ENCODE measurements at places on chromosomes 11 and 22.

DNA sequence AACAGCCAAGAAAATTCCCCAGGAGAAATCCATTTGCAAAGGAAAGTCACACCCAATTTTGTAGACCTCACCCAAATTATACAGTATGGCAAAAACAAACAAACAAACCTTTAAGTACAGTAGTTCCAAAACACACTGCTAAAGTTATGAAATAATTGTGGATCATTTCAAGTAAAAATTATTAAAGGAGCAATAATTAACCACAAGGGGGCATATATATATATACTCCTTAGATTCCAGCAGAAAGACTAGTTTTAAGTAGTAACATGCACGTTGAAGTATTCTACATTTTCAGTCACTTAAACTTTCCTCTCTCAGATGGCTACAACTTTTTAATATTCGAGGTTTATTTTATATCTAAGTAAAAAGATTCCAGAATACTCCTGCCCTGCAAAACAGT lies 26.8 kb downstream of the RNF141 start:
- DNase-seq, result peak; percentile 52

GRCh38 chr22:40728731-40729189 lies 49.5 kb downstream of the MCHR1 start:
- no peak for DNase-seq

- no peak for DNase-seq
Observed at GRCh38 chr11:46686886-46687795, 13.3 kb downstream of the ARHGAP1 start.

GRCh38 chr11:45676522-45677095 lies 11.2 kb upstream of the CHST1 start:
- DNase-seq, result no peak

DNA sequence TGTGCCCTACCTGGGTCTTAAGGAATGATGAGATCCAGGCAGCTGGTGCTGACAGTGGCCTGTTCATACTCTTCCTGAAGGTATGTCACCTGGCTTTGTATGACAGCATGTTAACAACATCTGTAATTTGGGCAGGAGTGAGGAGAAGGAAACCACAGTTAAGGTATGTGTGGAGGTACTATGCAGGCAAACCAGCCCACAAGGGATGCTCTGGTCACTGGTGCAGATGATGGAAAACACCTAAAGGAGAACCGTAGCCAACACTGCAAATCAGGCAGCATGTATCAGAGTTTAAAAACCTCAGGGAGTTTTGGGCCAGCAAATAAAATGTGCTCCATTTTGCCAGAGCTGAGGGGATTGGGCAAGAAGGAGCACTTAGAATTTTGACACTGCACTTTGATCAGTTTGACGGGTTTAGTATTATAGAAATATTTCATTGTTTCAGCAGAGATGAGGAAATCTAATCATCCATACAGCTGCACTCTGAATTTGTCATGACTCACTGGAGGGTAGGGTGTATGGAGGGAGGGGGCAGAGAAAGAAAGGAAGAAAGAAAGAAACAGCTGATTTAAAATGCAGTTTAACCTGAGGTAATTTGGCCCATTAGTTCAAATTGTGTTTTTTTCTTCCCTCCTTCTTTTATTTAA lies 260.9 kb downstream of the KIRREL3 start:
- DNase-seq, result no peak

- DNase-seq, result peak; percentile 76
Observed at GRCh38 chr22:49632199-49633009, 195.3 kb downstream of the BRD1 start.

DNA sequence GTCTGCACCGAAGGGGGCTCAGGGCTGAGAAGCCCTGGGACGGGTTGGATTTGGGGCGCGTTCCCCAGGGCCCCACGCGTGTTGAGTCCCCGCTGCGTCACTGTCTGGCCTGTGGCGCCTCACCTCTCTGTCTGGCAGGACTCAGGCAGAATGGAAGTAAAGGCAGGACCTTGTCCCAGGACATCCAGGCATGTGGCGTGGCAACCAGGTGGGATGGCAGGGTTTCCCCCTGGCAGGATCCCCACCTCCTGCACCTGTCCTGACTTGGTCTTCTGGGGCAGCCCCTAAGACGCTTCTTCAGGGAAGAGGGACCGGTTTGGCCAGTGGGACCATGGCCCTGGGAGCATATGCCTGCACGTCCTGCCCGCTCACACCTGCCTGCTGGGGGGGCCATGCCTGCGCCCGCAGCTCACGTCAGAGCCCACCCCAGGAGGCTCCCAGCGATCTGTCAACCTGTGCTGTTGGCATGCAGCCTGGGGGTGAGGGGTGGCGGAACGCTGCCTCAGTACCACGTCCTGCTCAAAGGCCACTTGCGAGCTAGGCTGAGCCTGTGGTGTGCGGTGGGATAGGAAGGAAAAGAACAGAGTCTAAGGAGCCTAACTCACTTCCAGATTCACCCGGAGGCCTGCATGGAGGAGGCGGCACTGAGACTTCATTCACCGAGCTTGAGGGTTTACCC lies 72.7 kb downstream of the KCNQ1 start:
- DNase-seq, result no peak

- no peak for DNase-seq
Observed at GRCh38 chr11:77223797-77224196, 77.7 kb downstream of the GDPD4 start.

DNA sequence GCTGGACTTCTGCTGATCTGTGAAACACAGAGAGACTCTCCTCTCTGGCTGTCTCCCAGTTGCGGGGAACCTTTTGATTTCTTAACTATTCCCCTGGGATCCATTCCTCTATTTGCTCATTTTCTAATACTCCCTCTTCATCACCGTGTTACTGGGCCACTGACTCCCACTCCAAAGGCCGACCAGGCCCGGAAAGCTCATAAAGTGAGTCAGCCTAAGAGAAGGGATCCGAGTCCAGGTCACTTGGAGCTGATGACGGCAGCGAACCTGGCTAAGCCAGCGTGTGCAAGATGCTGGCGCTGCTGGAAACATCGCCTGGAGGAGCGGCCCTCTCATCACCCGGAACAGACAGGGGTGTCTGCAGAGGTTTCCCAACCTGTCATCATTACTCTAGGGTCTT lies 112.8 kb downstream of the FBXO7 start:
- no peak for DNase-seq

GRCh38 chr11:59102259-59102765 lies 4.7 kb upstream of the FAM111B start:
- DNase-seq, result peak; percentile 46

- no peak for DNase-seq
Observed at GRCh38 chr11:18772211-18772610, 19.4 kb downstream of the PTPN5 start.

DNA sequence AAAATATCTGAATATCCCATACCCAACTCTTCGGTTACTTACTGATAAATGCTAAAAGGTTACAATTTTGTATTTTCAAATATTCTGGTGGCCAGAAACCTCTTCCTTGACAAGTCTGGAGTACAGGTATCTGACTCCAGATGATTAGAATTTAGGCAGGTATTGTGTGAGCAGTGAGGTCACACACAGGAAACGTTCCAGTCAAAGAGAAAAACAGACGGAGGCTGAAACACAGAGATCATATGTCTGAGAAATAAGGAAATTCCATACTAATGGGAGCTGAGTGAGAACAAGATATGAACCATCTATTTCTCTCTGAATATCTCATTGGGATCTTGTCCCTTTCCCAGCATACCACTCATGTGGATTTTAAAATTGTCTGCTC lies 89.4 kb upstream of the IGLL5 start:
- no peak for DNase-seq

DNA sequence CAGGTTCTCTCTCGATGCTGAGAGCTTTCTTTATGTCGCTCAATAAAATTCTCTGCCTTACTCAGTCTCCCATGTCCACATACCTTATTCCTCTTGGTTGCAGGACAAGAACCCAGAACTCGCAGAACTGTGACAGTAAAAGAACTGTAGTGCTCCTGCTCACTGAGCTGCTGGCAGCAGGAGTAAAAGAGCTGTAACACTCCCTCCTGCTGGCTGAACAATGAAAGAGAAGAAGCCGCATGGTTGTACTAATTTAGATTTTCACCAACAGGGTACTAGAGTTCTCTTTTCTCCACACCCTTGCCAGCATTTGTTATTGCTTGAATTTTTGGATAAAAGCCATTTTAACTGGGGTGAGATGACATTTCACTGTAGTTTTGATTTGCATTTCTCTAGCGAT lies 433.2 kb downstream of the GUCY1A2 start:
- DNase-seq, result no peak

DNA sequence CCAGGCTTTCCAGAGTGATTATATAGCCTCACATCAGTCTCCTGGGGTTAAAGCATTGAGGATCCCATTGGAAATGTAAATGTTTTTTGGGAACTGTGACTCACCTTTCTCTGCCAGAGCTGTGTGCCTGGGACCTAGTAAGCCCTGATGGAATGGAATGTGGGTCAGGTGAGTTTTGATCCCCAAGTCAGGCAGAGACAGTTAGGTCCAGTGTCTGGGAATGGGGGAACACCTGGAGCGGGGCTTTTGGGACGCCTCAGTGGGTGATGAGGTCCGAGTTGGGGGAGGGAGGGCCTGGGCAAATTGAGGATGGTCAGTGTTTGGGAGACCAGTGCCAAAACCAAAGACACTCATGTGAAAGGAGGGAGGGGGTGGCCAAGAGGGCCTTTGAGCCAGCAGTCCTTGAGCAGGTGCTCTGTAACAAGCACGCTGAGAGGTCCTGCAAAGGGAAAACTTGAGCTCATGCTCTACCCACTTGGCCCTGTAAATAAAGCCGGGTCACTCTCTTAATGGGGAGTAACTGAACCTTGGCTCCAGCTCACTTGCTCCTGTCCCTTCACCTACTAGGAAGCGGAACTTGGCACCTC lies 104.7 kb downstream of the NAV2 start:
- no peak for DNase-seq

GRCh38 chr11:27795955-27796861 lies 96.0 kb upstream of the BDNF start:
- DNase-seq, result no peak

- no peak for DNase-seq
Observed at GRCh38 chr11:102705626-102706025, at the start of gene MMP27. MMP27 (minus strand) TSS chr11:102705769; CDS start chr11:102705714, 55 bp downstream.

- DNase-seq, result no peak
Observed at GRCh38 chr11:103585401-103585800, 451.0 kb upstream of the DDI1 start.

DNA sequence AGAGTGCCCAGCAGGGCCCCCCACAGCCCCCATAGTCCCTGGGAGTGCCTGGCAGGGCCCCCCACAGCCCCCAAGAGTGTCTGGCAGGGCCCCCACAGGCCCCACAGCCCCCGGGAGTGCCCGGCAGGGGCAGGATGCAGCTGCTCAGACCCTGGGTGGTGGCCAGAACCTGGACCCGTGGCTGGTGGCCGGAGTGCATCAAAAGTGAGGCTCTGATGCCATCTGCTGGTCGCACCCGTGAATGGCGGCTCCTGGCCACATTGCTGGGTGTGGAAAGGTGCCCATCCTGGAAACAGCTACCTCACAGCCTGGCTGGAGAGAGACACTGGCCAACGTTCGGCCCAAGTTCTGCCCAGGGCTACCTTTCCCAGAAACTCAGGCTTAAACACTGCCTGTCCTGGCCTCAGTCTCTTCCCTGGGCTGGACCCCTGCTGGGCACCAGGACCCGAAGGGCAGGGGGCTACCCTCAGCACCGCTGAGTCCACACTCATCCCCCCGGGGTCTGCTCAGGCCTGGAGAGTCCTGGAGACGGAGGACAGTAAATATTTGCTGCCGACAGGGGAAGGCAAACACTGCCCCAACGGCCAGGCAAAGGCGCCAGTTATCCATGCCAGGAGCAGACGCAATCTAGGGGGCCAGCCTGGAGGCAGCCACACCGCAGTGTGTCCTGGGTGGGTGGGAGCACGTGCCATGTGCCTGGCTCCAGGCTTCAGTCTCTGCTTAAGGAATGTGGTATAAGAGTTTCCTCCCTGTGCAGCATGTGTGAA lies 4.4 kb downstream of the INS start:
- DNase-seq, result peak; percentile 61

- DNase-seq, result peak; percentile 1
Observed at GRCh38 chr11:25065746-25066145, 568.9 kb downstream of the LUZP2 start.

DNA sequence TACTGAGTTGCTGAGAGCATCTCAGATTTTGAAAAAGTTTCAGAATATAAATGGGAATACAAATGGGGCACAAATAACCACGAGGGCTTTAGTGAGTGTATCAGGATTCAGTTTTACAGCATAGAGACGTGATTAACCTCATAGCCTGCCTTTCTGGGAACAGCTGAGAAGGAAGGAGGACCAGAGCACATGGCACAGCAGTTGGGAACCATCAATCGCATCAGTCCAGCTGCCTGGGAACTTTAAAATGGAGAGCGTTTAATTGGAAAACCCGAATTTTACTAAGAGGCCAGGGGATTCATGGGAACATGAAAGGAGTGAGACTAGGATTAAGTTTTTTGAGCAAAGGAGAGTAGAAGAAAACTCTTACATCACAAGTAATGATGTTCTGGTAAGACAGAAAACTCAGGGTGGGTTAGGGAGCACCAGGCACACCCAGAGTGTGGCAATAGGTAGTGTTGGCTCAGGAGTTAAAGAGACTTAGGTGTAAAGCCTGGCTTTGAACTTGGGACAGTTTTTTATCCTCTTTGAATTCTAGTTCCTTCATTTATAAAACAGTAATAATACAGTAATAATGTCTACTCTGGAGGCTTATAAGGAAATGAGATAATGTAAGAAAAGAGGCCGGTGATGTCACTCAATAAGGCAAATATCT lies 40.2 kb downstream of the FZD4 start:
- no peak for DNase-seq

GRCh38 chr11:111194860-111195568 lies 50.5 kb upstream of the POU2AF2 start:
- no peak for DNase-seq

GRCh38 chr22:46041642-46042041 lies 64.7 kb upstream of the WNT7B start:
- no peak for DNase-seq

DNA sequence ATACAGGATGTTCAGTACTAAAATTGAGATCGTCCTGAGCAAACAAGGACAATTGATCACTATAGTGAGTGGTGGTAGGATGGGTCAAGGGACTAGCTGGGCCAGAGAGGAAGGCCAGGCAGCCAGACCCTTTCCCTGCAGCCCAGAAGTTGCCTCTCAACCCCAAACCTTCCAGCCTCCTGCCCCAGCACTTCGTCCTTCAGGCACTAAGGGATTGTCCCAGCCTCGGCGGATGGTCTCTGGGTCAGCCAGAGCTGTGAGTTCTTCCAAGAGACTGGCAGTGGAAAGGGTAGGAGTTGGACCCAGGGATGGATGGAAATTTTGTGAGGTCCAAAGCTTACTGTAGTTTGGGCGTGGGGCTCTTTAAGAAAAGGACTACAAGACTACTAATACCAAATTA lies 3.6 kb upstream of the LMO1 start:
- no peak for DNase-seq

DNA sequence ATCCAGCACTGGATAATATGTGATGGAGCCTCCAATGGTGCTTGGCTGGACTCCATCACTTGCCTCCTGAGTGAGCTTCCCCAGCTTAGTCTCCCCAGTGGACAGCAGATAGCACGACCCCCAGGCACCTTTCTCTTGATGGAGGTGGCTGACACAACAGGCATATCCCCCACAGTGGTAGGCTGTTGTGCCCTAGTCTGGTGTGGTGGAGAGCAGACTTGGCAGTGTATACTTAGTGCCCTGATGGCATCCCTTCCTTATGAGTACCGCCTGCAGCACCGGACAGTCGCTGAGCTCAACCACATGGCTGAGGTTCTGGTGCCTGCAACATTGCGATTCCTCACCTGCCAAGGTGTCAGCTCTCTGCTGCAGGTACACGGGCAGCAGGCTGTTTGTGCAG lies 50.1 kb downstream of the DNHD1 start:
- no peak for DNase-seq
